ENCODE measurements at places on chromosomes 7 and 10. TPM values are rescaled to one million over a fixed set of nuclear protein-coding genes. Genes with fewer than 3 reads are reported as not detected.
A peak's percentile ranks its signal among the peaks of the same experiment; 100 is the strongest.

PNLIP gene
- not detected for total RNA-seq

GRCh38 chr10:4677296-4678021, 148.5 kb upstream of the AKR1E2 start:
- peaks cover 18% of the 10 kb centered on the region for H3K27me3 ChIP-seq
- no peak for DNase-seq
- H3K36me3 ChIP-seq = no peaks in the 10 kb centered on the region
- H3K27ac ChIP-seq = no peak overlapping the region
- no peak overlapping the region for H3K4me3 ChIP-seq
- H3K4me1 ChIP-seq = no peaks in the 10 kb centered on the region

DNA sequence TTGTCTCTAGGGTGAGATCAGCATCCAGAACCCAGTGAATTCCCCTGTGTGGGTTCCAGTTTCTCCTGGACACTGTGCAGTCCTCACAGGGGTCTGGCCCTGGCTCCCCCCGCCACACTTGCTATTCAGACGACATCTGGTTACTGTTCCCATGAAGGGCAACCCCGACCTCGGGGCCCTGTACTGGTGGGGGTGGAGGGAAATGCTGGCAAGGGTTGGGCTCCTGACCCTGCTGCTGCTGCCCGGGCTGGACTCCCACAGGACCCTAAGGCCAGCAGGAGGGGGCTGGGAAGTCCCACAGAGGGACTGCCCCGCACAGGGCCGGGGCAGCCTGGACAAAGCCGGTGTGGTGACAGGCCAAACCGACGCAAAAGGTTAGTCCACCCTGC, 768 bp upstream of the CPA1 start:
- no peak overlapping the region for H3K27ac ChIP-seq
- H3K27me3 ChIP-seq = no peaks in the 10 kb centered on the region
- H3K4me3 ChIP-seq = no peak overlapping the region
- H3K4me1 ChIP-seq = no peaks in the 10 kb centered on the region
- peaks cover 4% of the 10 kb centered on the region for H3K36me3 ChIP-seq

ALDH18A1 gene
- total RNA-seq = 117 TPM

DNA sequence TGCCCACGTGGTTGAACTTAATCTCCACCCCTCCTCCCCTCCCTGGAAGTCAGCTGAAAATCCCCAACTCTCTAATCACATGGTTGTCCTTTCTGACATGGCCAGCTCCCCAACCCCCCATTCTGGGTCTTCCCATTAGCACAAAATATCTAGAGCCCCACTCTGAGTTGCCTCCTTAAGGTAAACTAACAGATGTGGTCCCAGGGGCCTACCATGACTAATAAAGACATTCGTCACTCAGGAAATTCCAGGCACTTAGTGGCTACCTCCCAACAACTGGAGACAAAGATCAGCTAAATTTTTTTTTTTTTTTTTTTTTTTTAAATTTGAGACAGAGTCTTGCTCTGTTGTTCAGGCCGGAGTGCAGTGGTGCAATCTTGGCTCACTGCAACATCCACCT, 21.1 kb downstream of the CCDC126 start:
- H3K27me3 ChIP-seq = no peaks in the 10 kb centered on the region
- H3K4me3 ChIP-seq = no peak overlapping the region
- H3K36me3 ChIP-seq = peaks cover 44% of the 10 kb centered on the region
- no peak overlapping the region for H3K27ac ChIP-seq

ERV3-1 gene
- total RNA-seq = 6.3 TPM

LDB3 gene
- 0.09 TPM for total RNA-seq

DNA sequence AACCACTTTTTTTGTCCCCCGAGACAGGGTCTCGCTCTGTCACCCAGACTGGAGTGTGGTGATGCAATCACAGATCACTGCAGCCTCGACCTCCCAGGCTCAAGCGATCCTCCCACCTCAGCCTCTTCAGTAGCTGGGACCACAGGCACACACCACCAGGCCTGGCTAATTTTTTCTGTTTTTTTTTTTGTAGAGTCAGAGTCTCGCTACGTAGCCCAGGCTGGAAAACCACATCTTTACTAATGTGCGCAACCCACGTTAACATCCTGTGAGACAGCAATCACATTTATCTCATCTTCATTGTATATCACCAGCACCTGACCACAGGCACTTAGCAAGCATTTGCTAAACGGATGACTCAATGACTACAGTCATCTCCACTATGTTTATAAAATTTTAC, 77.8 kb upstream of the ATP6V0A4 start:
- no peaks in the 10 kb centered on the region for H3K36me3 ChIP-seq
- H3K27me3 ChIP-seq = no peaks in the 10 kb centered on the region
- H3K4me1 ChIP-seq = peaks cover 22% of the 10 kb centered on the region

GRCh38 chr10:123136221-123136805, 543 bp downstream of the HMX3 start:
- H3K27ac ChIP-seq = no peak overlapping the region
- peaks cover 40% of the 10 kb centered on the region for H3K4me1 ChIP-seq
- peak; percentile 16 for DNase-seq
- H3K36me3 ChIP-seq = peaks cover 2% of the 10 kb centered on the region

SLC26A3 gene
- not detected for total RNA-seq

DNA sequence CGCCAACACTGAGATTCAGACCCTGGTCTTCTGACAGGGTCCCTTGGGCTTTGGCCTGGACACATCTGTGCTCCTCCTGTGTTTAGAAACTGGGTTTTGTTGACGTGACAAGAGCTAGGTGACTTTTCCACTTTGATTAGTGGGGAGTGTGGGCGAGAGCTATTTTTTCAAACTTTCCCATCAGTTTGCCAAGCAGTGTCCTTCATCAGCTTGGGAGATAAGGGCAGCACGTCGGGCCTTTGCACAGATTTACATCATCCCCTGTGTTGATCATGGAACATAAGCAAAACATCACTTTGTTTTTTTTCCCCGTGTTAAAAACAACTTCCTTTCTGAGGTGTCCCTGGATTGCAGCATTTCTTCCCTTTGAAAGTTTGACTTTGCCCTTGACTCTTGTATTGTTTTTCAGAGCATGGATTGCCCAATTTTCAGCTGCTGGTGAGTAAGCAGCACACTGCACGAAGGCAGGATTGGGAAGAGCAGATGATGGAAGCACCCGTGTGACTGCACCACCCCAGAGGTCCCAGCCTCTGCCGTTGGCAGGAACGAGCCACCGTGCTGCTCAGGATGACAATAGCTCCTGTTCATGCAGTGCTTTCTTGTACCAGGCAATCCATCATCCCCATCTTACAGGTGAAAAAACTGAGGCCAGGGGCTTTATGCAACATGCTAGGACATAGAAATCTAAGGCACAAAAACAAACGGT, 6.4 kb upstream of the IGFBP1 start:
- DNase-seq = no peak
- H3K36me3 ChIP-seq = no peaks in the 10 kb centered on the region
- no peak overlapping the region for H3K27ac ChIP-seq
- no peaks in the 10 kb centered on the region for H3K4me1 ChIP-seq
- H3K4me3 ChIP-seq = no peak overlapping the region
- peaks cover 17% of the 10 kb centered on the region for H3K27me3 ChIP-seq

DNA sequence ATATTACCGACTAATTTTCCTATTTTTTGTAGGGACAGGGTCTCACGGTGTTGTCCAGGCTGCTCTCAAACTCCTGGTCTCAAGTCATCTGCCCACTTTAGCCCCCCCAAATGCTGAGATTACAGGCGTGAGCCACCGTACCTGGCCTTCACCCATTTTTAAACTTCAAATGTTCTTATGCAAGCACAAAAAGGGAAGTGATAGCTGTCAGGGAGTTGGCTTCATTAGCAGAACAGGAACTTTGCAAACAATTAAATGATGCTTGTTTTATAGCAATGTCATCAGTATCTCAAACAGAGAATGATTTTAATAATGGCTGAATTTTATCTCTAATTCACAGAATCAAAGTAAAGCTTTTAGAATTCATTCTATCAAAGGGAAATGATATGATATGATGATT, 49.8 kb upstream of the FAM171A1 start:
- H3K4me1 ChIP-seq = no peaks in the 10 kb centered on the region
- no peaks in the 10 kb centered on the region for H3K36me3 ChIP-seq
- no peak for DNase-seq
- H3K4me3 ChIP-seq = no peak overlapping the region

DNA sequence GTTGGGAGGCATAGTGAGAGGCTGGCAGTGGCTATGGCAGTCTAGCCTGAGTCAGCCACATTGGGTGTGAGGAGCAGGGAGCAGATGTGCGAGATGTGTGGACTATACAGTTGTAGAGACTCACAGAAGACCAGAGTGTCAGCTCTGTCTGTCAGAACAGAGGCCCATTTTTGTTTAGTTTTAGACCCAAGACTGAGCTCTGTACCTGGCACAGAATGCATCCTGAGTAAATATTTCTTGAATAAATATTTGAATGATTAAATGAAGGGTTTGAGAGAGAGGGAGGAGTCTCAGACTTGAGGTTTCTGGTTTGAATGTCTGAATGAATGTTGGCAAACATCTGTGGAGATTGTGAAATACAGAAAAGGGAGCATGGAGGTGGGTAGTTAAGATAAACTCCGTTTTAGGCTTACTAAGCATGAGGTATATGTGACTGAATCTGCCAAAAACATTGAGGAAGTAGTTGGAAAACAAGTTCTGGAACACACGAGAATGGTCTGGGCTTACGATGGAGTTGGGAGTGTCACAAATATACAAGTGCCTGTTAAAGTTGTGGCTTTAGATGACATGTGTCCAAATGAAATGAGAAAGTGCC, 3.6 kb downstream of the SEC23IP start:
- no peak overlapping the region for H3K4me3 ChIP-seq
- H3K36me3 ChIP-seq = peaks cover 20% of the 10 kb centered on the region
- H3K27me3 ChIP-seq = no peaks in the 10 kb centered on the region
- DNase-seq = no peak
- peaks cover 57% of the 10 kb centered on the region for H3K4me1 ChIP-seq
- peak overlapping the region; percentile 7 for H3K27ac ChIP-seq

GRCh38 chr10:122853665-122854313, 8.1 kb upstream of the CUZD1 start:
- no peaks in the 10 kb centered on the region for H3K27me3 ChIP-seq
- H3K36me3 ChIP-seq = peaks cover 54% of the 10 kb centered on the region
- peaks cover 16% of the 10 kb centered on the region for H3K4me1 ChIP-seq
- H3K4me3 ChIP-seq = no peak overlapping the region

DNA sequence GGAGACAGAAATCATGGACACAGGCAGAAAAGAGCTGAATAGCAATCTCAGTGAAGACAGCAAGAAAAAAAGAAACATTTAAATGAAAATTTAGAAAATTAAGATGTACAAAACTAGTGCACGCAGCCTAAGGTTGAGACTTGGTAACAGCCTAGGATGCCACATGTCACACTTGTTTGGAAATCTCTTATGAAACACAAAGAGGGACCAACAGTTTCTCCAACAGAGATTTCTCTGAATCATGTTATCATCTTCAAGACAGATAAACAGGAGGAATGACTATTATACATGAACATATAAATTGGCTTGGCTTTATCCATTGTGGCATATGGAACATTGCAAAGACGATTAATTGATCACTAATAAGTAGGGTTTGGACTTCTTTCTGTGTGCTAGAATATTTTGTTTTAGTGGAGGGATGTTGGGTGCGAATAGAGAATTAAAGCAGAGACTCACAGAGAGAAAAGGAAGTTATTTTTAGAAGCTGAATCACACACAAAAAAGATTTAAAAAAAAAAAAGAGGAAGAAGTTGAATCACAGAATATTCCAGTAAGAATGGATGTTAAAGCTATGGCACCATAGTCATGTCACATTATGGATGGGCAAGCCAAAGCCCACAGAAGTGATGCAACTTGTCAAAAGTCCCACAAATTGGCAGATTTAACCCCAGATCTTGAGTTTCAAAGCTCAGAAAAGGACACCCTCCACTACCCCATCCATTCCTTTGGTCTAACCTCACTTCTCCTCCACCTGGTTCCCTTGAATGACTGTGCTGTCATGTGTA, 91.6 kb downstream of the MYOF start:
- H3K36me3 ChIP-seq = peaks cover 20% of the 10 kb centered on the region
- DNase-seq = no peak
- H3K4me3 ChIP-seq = no peak overlapping the region
- no peak overlapping the region for H3K27ac ChIP-seq
- H3K27me3 ChIP-seq = no peaks in the 10 kb centered on the region

GRCh38 chr10:91690996-91691676, 58.3 kb upstream of the PPP1R3C start:
- H3K27ac ChIP-seq = no peak overlapping the region
- peaks cover 4% of the 10 kb centered on the region for H3K4me1 ChIP-seq
- H3K4me3 ChIP-seq = no peak overlapping the region
- DNase-seq = no peak
- no peaks in the 10 kb centered on the region for H3K36me3 ChIP-seq
- peaks cover 4% of the 10 kb centered on the region for H3K27me3 ChIP-seq

FGFBP3 gene
- 1.5 TPM for total RNA-seq

RBM20 gene
- total RNA-seq = 0.05 TPM

CUL2 gene
- total RNA-seq = 45.3 TPM

DNA sequence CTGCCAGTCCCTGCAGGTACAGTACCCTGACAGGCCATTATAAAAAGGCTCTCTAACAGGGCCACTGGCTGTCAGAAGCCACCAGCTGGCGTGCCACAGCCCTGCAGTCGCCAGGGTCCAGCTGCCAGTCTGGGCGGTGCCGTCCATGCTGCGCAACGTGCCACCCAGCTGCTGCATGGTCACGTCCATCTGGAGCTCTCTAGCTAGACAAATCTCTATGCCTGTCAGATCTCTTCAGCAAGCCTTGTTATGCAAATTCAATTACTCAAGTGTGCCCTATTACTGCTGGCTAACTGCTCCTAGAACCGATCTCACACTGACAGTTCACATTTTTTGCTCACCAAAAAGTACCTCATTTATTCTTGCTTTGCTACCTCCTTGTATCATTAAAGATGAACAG, 75.9 kb downstream of the HIBADH start:
- H3K27ac ChIP-seq = no peak overlapping the region
- no peaks in the 10 kb centered on the region for H3K36me3 ChIP-seq
- H3K4me1 ChIP-seq = no peaks in the 10 kb centered on the region
- no peak for DNase-seq
- no peaks in the 10 kb centered on the region for H3K27me3 ChIP-seq
- H3K4me3 ChIP-seq = no peak overlapping the region

DNA sequence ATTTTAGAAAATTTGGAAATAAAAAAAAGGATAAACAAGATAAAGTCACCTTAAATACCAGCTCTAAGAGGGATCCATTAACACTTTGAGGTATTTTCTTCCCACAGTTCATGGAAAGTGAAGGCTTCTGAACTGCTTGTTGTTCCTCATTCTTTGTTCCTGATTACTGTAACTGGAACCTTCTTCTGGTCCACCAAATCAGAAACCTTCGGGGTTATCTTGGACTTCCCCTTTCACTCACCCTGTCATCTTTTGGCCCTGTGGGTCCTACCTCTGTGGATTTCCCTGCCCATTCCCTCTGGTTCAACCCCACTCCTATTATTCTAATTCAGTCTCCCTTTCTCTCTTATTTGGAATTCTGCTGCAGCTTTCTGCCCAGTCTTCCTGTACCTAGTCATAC, 116.5 kb upstream of the PRPS1L1 start:
- no peak overlapping the region for H3K27ac ChIP-seq
- DNase-seq = no peak
- H3K36me3 ChIP-seq = no peaks in the 10 kb centered on the region
- peaks cover 6% of the 10 kb centered on the region for H3K27me3 ChIP-seq

All from activated CD4-positive, alpha-beta T cell treated with anti-CD3 and anti-CD28 coated beads for 36 hours (primary cell).